ENCODE measurements at places on chromosomes 4 and X. TPM values are rescaled to one million over a fixed set of nuclear protein-coding genes. Genes with fewer than 3 reads are reported as not detected.

The CSTF2 gene
- 30.2 TPM for total RNA-seq

The NAA10 gene
- total RNA-seq, result 103 TPM

The NAP1L3 gene
- 89.6 TPM for total RNA-seq

The HEPH gene
- total RNA-seq, result 55.7 TPM

The RHOH gene
- 7.1 TPM for total RNA-seq

The ASMTL gene
- 64.2 TPM for total RNA-seq

The DCAF8L2 gene
- total RNA-seq, result not detected

The CENPVL1 gene
- 2.8 TPM for total RNA-seq

The GLRA2 gene
- not detected for total RNA-seq

The MGAT4D gene
- not detected for total RNA-seq

The STAP1 gene
- not detected for total RNA-seq

The RTL3 gene
- not detected for total RNA-seq

The WFS1 gene
- total RNA-seq, result 17.5 TPM

The SMIM10L2A gene
- 18.3 TPM for total RNA-seq

The ZNF81 gene
- 11.0 TPM for total RNA-seq

The TMPRSS11F gene
- not detected for total RNA-seq
